Activated CD4-positive, alpha-beta T cell treated with anti-CD3 and anti-CD28 coated beads, Interleukin-10, Interleukin-2, amounts not matched to agents 100 ng/mL and 50 ng/mL, durations not matched to agents 16 hours and 8 hours (primary cell): ENCODE measurements at places on chromosomes 4 and X.

- peak; percentile 78 for DNase-seq
These were observed 6.8 kb upstream of the SASH3 start for GRCh38 chrX:129772796-129773431.

DNA sequence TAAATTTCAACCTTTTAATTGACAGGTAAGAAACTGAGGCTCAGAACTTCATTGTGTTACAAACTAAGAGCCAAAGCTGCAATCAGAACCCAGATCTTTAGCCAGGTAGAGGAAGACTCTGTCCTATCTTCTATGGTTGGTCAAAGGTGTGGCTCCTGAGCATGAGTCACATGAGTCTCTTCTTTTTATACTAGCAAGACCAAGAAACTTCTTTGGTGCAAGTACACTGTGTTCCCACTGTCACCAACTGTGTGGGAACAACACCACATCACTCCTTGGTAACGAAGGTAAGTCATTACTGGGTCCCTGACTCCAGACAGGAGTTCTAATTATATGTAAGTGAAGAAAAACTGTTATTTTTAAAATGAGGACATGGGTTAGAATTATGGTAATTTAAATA lies 290.1 kb downstream of the INPP4B start:
- peak; percentile 48 for DNase-seq

GRCh38 chr4:77225022-77225421 lies 68.0 kb downstream of the CCNG2 start:
- no peak for DNase-seq

- no peak for DNase-seq
These were observed 72.3 kb downstream of the SLC34A2 start for GRCh38 chr4:25727711-25728493.

DNA sequence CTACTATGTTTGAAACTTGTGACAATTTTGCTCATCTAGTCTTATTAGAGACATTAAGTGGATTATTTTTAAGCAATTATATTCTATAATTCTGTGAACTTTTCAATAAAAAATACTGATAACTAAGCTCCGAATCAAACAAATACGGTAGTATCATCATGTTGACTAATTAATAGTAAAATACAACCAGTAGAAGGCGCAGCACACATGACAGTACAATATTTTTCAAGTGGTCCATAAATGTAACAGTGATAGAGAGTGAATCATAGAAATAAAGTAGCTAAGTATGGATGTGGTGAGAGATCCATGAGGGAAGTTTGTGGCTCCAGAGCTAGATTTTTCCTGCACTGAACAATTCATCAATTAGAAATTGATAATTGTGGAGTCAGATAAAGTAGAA lies 666.2 kb downstream of the KCTD8 start:
- DNase-seq = no peak

- DNase-seq = no peak
These were observed 143.6 kb downstream of the GRID2 start for GRCh38 chr4:92447255-92447905.
